KG1 (cell line): ENCODE measurements at places on chromosomes 1 and 21.
A peak's percentile ranks its signal among the peaks of the same experiment; 100 is the strongest.

DNA sequence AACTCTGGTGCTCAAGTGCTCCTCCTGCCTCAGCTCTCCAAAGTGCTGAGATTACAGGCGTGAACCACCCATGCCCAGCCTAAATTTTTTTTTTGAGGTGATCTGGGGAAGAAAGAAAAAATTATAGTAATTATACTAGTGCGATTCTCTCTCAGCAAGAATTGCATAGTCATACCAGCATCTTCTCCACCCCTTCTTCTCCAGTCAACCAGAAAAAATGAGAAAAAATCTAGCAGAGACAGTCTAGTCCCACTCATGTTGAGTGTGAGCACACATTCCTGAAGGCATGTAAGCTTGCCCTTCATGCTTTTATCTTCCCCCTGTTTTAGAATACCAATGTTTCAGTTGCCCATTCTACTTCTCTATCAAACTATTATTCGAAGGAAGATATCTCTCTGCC, 207.6 kb downstream of the S1PR1 start:
- DNase-seq = no peak

DNA sequence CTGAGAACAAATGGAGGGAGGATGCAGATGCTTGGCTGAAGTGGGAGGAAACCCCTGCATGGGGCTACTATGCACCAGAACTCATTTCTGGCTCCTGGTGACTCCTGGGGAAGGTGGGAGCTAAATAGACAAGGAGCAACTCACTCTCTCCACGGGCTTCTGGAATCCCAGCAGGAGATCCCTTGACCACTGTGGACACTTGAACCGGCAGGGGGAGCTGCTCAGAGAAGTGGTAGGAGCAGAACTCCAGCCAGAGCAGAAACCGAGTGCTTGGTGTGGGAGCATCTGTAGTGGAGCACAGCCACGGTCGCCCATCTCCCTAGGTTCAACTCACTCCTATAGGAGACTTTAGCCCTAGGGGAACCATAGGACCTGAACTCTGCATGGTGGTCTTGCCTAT, 205.6 kb upstream of the GJB5 start:
- DNase-seq = peak; percentile 1

GRCh38 chr1:28097100-28097472, 8.7 kb upstream of the EYA3 start:
- no peak for DNase-seq

DNA sequence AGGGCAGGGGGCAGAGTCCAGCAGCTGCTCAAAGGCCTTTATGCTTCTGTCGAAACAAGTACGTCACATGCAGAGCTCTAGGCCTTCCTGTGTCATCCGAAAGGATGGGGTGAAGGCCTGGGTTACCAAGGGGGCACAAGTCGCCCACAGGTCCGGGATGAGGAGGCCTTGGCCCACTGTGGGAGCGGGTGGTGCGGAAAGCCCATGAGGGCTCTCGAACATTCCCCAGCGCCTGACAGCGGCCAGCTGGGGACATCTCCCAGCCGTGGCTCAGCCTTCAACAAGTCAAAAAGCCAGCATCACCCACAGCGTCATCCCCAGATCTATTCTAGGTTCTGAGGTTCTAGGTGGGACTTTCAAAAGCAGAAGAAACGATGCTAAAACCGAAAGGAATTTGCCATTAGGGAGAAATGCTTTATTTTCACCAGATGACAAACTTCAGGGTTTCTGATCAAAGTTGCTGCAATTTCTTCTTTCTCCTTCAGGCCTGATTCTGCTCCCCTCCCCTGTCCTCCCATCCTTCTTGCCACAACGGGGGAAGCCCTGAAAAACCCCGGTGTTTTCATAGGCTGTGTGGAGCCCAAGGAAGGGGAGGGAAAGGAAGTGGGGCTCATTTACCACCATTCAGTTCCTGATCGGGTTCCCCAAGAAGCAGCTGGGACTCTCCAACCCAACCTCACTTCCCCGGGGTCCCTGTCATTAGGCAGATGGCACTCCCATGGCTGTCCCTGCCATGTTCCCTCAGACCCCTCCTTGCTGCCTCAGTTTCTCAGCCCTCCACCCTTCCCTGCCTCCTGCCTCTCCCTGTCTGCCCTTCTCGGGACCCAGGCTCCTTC, 17.6 kb downstream of the GPR137B start:
- DNase-seq = no peak

GRCh38 chr21:46428987-46429710, 29.5 kb upstream of the DIP2A start:
- DNase-seq = no peak
